ENCODE measurements at places on chromosomes 12 and 14.

GRCh38 chr14:103142721-103143302, 19.6 kb downstream of the TNFAIP2 start:
- no peak for DNase-seq

GRCh38 chr12:53754188-53754585, 2.4 kb upstream of the CISTR start:
- no peak for DNase-seq

GRCh38 chr12:60255044-60255443, 659.2 kb downstream of the SLC16A7 start:
- no peak for DNase-seq

DNA sequence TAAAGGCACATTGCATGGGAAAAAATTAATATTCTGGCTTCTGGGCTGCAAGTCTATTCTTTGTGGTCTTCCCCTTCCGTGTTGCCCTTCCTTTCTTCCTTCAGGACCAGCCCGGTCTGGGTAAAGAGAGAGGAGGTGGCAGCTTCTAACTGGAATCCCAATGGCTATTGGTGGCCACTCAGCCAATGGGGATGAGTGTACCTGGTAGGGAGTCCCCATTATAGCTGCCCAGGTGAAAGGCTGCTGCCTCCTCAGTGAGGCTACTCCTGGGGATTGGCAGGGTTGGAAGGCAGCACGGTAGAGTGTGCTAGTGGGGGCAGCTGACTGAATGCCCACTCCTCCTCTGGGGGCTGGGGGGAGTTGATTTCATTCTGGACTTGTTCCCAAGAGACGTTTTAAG, 112.6 kb downstream of the RBM19 start:
- DNase-seq: no peak

- DNase-seq: no peak
Observed at GRCh38 chr14:75885829-75886228, 96.0 kb downstream of the TGFB3 start.

- DNase-seq: no peak
Observed at GRCh38 chr14:52325126-52325525, 11.0 kb downstream of the PTGER2 start.

- DNase-seq: peak; percentile 45
Observed at GRCh38 chr14:68359837-68360552, 432.9 kb downstream of the ZFP36L1 start.

GRCh38 chr14:69719501-69719951, 47.4 kb upstream of the SRSF5 start:
- DNase-seq: no peak

GRCh38 chr14:56494167-56494566, 85.4 kb upstream of the TMEM260 start:
- DNase-seq: no peak

DNA sequence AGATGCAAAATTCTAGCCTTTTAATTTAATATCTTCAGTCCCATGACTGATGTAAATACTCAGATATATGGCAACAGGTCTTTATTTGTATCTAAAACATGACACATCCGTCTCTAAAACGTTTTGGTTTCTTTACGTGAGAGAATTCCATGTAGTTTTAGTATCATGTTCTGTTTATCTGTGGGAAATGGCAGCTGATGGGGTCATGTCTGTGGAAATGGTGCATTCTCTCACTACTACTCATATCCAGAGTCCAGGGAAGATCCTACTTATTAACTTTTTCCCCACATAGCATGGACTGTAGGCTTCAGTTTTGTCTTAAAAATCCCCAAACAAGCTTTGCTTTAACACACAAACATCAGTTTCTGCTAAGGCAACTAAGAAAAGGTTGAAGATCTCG, 53.8 kb downstream of the SPTLC2 start:
- no peak for DNase-seq

- DNase-seq: no peak
Observed at GRCh38 chr14:20247646-20248246, 8.7 kb downstream of the OR11H4 start.

- no peak for DNase-seq
Observed at GRCh38 chr12:85016413-85016812, 19.7 kb downstream of the TSPAN19 start.
